ENCODE measurements at places on chromosomes 5 and 9.

GRCh38 chr9:108270051-108270450 is 585.7 kb downstream of the ACTL7B start:
- no peak for DNase-seq

DNA sequence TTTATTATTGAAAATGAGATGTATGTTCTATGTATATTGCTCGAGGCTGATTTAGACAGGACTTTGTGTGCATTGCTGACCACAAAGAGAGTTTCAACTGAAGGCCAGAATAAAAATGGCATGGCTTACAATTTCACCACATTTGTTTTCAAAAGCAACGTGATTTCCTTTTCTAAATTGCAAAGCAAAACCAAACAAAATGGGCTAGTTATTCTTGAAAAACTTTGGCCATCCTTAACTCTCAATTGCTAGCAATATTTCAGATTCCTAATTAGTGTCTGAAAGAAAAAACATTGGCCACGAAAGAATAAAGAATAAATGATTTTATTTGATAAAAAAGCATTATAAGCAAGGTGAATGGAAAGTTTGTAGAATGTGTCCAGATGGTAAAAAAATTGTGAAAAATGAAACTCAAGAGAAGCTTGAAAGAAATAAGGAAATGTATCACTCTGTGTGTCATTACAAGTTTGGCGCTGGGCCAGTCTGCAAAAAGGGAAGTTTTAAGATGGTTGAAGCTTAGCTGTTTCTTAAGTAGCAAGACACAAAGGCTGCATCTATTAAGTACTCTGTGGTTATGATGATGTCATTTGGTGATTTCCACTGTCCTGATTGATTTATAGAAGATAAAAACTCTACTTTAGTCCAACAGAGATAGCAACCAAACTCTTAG is 89.2 kb upstream of the PRLR start:
- no peak for DNase-seq

DNA sequence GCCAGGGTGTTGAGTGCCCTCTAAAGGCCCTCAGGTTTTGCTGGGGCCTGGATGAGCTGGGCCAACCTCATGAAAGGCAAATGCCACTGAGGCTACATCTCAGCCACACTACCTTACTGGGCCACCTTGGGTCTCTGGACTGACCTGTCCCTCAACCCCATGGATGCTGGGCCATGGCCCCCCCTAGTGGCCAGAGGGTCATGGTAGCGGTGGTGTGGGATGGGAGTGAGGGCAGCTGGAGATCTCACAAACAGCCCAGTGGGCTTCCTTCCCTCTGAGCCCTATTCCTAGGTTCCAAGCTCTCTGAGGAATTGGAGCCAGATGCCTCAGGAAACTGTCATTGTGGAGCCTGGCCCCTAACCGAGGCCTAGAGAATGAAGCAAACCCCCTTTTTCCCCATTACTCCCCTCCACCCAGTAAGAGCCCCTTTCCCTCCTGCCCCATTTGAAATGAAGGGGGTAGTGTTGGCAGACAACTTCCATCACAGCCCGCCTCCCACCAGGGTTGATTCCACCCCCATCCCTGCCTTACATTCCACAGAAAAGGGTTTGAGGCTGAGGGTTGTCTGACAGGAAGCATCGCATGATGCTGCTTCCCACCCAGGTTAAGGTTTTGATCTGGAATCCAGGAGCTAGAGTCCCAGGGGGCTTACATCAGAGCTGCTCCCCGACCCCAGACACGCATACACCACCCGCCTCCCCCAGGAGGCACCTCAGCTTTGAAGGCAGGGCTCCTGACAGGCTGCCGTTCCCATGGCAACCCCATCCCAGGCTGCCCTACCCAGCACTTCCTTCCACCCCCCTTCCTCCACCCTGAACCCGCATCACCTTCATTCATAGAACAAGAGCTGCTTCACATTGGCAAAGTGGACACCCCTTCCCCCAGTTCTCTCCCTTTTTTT is 63.9 kb downstream of the PCDH1 start:
- DNase-seq, result no peak

DNA sequence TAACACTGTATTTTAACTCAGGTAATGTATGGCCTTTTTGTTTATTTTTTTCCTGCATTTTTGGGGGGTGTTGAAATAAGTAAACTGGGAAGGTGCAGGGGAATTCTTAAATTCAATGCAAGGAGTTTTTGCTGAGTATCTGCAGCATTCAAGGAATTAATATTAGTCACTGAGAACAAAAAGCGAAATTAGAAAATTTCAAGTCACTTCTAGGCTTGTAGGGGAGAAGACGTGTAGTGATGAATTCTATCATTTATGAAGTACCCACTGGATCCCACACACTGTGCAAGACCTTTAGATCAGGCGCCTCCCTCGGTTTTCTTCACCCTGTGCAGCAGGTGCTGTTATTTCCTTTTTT is 1.2 kb downstream of the EHMT1 start:
- DNase-seq, result no peak

DNA sequence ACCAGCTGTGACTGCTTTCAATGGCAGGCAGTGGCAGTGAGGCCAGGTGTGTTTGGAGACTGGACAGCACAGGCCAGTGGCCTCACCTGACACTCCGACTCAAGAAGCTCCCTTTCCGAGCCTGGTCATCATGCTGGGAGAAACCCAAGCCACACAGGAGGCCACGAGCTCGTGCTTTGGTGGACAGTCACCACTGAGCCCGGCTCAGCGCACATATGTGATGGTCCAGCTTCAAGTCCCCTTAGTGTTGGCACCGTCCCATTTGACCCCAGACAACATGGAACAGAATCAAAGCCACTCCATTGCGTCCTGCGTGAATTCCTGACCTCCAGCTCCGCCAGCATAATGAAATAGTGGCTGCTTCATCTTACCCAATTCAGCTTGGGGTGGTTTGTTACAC is 64.0 kb upstream of the PPP1R26 start:
- DNase-seq, result no peak
